ENCODE measurements at places on chromosomes 12 and 14. TPM values are rescaled to one million over a fixed set of nuclear protein-coding genes. Genes with fewer than 3 reads are reported as not detected.

DNA sequence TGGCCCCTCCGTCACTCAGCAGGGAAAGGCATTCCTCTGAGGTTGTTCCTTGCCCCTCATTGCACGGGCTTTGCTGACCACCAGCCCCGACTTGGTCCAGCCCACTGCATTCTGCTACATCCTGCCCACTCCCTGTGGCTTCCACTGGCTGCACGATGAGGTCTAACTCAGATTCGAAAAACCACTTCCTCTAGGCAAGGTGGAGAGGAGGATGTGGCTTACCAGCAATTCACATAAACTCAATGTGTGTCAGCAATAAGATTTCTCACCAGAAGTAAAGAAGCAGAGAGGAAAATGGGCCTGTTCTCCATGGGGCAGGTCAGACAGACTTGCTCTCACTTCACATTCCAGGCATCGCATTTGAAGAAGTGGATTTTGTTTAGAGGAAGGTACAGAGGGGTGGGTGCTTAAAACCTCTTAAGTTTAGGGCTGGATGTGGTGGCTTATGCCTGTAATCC, 14.7 kb downstream of the GPR68 start:
- H3K27me3 ChIP-seq: no peaks in the 10 kb centered on the region
- H3K4me1 ChIP-seq: peaks cover 76% of the 10 kb centered on the region
- peaks cover 11% of the 10 kb centered on the region for H3K36me3 ChIP-seq
- peak overlapping the region; percentile 94 for H3K4me3 ChIP-seq
- DNase-seq: peak; percentile 89
- peak overlapping the region; percentile 99 for H3K27ac ChIP-seq

DNA sequence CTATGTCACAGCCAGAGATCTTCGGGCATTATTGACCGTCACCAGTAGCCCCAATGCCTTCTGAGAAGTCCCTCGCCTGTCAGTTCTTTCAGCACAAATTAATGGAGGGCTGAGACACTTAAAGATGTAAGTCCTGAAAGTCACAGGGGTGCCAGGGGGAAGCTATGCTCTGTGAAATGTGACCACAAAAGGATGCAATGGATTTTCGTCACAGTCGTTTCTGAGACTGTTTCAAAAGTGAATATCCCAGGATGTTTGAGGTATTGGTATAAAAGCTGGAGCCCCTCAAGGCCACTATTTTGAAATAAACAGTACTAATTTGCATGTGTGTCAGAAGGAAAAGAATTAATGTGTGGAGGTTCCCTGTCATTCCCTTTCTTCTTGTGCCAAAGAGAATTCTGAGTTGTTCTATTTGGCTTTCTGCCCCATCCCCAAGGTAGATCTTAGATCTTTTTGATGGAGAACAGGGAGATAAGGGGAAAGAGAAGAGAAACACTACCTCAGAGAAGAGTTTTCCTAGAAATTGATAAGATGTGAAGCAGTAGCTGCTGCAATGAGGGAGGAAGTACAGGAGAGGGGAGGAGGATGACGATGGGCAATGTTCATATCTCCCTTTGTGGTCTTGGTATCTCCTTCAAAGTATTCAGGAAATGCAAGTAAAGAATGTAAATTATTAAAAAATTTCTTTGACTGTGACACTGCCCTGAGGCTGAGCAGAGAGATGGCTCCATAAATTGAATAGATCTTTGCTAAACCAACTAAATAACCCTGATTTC, 101.8 kb upstream of the NAP1L1 start:
- DNase-seq: no peak
- H3K36me3 ChIP-seq: no peaks in the 10 kb centered on the region
- no peak overlapping the region for H3K27ac ChIP-seq

GRCh38 chr14:20612403-20612802, 21.2 kb upstream of the RNASE12 start:
- H3K4me3 ChIP-seq: no peak overlapping the region
- no peak overlapping the region for H3K27ac ChIP-seq
- H3K36me3 ChIP-seq: no peaks in the 10 kb centered on the region
- peaks cover 2% of the 10 kb centered on the region for H3K4me1 ChIP-seq

Gene SUDS3
- 34.0 TPM for total RNA-seq

DNA sequence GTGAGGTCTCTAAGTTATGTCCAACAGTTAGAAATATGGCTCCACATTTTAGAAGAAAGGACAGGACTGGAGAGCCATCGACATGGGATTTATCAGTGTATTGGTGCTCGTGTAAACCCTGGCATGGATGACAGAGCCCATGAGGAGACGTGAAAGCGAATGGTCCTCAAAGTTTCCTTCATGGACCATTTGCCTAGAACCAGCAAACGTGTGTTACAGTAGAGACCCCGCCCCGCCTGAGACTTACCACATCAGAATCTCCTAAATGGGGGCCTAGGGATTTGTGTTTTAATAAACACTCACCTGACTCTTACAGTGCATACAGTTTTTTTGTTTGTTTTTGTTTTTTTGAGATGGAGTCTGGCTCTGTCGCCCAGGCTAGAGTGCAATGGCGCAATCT, 12.2 kb downstream of the EVL start:
- H3K27ac ChIP-seq: peak overlapping the region; percentile 93
- H3K4me1 ChIP-seq: peaks cover 87% of the 10 kb centered on the region
- H3K36me3 ChIP-seq: peaks cover 5% of the 10 kb centered on the region
- no peaks in the 10 kb centered on the region for H3K27me3 ChIP-seq

Gene TMPRSS12
- not detected for total RNA-seq

DNA sequence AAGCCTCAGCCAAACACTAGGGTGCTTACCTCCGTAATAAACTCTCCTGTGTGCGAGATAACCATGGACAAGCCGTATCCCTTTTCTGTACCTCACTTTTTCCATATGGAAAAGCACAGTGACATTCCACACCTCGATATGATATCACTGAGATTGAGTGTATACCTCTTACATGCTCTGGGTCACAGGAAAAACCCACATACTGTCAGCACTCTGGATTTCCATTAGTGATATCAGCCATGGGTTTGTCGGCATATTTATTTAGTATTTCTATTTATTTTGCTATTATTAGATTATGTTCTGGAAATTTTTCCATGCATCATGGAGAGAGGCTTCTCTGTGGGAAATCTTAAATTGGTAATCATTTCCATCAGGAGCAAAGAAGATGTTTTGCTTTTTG, 28.0 kb upstream of the DAAM1 start:
- H3K4me3 ChIP-seq: no peak overlapping the region
- H3K27ac ChIP-seq: no peak overlapping the region
- H3K4me1 ChIP-seq: no peaks in the 10 kb centered on the region

DNA sequence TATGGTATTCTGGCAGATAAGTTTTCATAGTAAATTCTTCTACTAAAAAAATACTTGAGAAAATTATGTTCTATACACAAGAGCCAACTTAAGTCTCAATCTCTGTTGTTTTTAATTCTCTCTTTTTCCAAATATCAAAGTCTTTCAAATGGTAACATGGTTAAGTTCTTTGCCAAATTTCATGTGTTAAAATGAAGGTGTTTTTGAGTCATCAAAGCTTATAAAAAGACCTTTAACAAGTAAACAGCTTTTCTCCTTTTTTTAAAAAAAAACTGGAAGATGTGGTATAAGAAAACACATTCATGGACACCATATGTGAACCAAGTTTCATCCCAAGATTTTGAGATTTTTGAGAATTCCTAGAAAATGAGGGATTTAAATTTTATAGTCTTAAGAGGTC, 111.3 kb downstream of the FOXG1 start:
- H3K36me3 ChIP-seq: no peaks in the 10 kb centered on the region
- H3K27ac ChIP-seq: no peak overlapping the region
- H3K27me3 ChIP-seq: no peaks in the 10 kb centered on the region
- H3K4me3 ChIP-seq: no peak overlapping the region

GRCh38 chr14:77026166-77026929, 2.2 kb downstream of the IRF2BPL start:
- peaks cover 47% of the 10 kb centered on the region for H3K4me1 ChIP-seq
- no peak overlapping the region for H3K27ac ChIP-seq
- H3K4me3 ChIP-seq: peak overlapping the region; percentile 49

GRCh38 chr12:122865268-122866231, 30.3 kb downstream of the HIP1R start:
- H3K36me3 ChIP-seq: no peaks in the 10 kb centered on the region
- H3K27ac ChIP-seq: peak overlapping the region; percentile 79
- peaks cover 12% of the 10 kb centered on the region for H3K4me1 ChIP-seq

Gene EGLN3
- total RNA-seq: 0.31 TPM

Gene AICDA
- total RNA-seq: 0.67 TPM

Gene CLEC12A
- total RNA-seq: 4.8 TPM

GRCh38 chr14:23573384-23574015, 5.1 kb downstream of the JPH4 start:
- no peak for DNase-seq
- peaks cover 13% of the 10 kb centered on the region for H3K4me1 ChIP-seq
- H3K4me3 ChIP-seq: no peak overlapping the region
- peaks cover 35% of the 10 kb centered on the region for H3K27me3 ChIP-seq

Gene RHOJ
- total RNA-seq: not detected

DNA sequence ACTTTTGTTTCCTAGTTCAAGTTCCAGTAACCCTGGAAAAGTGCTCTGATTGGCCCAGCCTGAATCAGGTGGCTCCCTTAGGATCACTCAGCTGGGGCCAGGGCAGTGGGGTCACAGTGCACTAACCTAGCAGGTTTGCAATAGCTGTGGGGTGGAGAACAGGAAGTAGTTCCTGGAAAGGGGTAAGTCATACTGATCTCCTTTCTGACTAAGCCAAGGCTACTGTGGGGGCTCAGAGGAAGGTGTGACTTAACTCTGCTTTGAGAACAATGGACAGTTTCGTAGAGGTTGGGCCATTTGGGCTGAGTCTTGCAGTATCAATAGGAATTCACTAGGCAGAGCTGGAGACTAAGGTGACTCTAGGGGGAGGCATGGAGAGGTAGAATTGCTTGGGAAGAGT, 89.4 kb downstream of the KIF26A start:
- H3K27ac ChIP-seq: peak overlapping the region; percentile 71
- peaks cover 2% of the 10 kb centered on the region for H3K27me3 ChIP-seq
- peaks cover 8% of the 10 kb centered on the region for H3K4me1 ChIP-seq
- peak; percentile 73 for DNase-seq
- H3K36me3 ChIP-seq: peaks cover 6% of the 10 kb centered on the region
- peak overlapping the region; percentile 80 for H3K4me3 ChIP-seq

DNA sequence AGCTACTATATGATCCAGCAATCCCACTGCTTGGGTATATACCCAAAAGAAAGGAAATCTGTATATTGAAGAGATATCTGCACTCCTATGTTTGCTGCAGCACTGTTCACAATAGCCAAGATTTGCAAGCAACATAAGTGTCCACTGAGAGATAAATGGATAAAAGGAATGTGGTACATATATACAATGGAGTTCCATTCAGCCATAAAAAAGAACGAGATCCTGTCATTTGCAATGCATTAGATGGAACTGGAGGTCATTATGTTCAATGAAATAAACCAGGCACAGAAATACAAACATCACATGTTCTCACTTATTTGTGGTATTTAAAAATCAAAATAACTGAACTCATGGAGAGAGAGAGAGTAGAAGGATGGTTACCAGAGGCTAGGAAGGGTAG, 116.6 kb downstream of the HELB start:
- peaks cover 19% of the 10 kb centered on the region for H3K27me3 ChIP-seq
- H3K4me3 ChIP-seq: no peak overlapping the region
- no peaks in the 10 kb centered on the region for H3K4me1 ChIP-seq
- H3K27ac ChIP-seq: no peak overlapping the region
- no peak for DNase-seq

Gene PZP
- not detected for total RNA-seq

Gene SMAGP
- 3.8 TPM for total RNA-seq

GRCh38 chr12:2171672-2172426, 119.1 kb downstream of the CACNA1C start:
- no peaks in the 10 kb centered on the region for H3K4me1 ChIP-seq
- H3K36me3 ChIP-seq: peaks cover 6% of the 10 kb centered on the region
- peaks cover 29% of the 10 kb centered on the region for H3K27me3 ChIP-seq
- no peak overlapping the region for H3K27ac ChIP-seq
- no peak for DNase-seq

DNA sequence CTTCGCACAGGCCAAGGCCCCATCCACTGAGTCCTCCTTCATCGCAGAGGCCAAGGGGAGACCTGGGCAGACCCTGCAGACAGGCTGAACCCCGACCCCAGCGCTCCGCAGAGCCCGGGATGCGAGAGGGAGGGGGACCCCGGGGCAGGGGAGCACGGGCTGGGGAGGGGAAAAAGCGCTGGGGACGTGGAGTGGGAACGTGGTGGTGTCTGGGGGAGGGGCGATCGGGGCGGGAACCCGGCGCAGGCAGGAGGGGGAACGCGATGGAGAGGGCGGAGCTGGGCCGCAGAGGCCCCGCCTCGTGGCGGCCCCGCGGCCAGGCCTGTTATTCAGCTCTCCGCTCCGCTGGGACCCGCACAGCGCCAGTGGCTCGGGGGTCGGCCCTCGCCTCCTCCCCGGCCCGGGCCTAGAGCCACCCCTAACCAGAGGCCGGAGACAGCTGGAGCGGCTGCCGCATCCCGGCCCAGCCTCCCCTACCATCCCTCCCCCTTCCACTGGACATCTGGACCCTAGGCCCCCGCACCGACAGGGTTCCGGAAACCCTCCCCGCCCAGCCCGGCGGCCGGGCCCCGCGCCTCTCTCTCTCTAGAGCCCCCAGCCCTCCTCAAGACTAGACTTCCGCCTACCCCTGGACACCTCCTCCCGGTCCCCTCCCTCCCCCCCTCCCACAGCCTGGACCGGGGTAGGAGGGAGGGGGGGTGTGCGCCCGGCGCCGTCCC, at the start of gene ARHGEF25:
Gene ARHGEF25 (plus strand): TSS at position 328 of the 719 bp plus-strand sequence. CDS start 460 bp downstream, outside the sequence.
- no peak within 1 kb of the TSS for H3K27ac ChIP-seq
- no peaks in the 10 kb centered on the region for H3K4me1 ChIP-seq
- H3K4me3 ChIP-seq: peak within 1 kb of the TSS; percentile 54
- no peaks in the 10 kb centered on the region for H3K27me3 ChIP-seq
- DNase-seq: no peak

Gene NRL
- total RNA-seq: 1.8 TPM

- H3K4me3 ChIP-seq: no peak overlapping the region
- no peak overlapping the region for H3K27ac ChIP-seq
- no peaks in the 10 kb centered on the region for H3K27me3 ChIP-seq
- DNase-seq: no peak
- H3K36me3 ChIP-seq: no peaks in the 10 kb centered on the region
- peaks cover 31% of the 10 kb centered on the region for H3K4me1 ChIP-seq
These were observed 295.4 kb downstream of the RPAP3 start for GRCh38 chr12:47410383-47410782.

DNA sequence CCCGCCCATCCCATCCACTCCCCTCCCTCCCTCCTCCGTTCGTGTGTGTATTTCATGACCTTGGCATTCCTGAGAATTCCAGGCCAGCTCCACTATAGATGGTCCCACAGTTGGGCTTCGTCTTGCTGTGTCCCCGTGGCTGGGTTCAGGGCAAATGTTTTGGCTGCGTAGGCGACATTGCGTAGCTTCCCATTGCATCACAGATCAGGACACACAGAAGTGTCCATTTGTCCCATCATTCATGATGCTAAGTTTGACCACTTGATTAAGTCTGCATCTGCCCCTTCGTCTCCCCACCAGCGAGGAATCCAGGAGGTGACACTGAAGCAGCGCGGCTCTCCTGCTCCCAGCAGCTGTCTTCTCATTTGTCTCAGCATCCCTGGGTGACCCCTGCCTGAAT, 38.6 kb upstream of the MMP17 start:
- H3K27me3 ChIP-seq: no peaks in the 10 kb centered on the region
- H3K27ac ChIP-seq: no peak overlapping the region
- no peak for DNase-seq
- H3K4me3 ChIP-seq: no peak overlapping the region
- no peaks in the 10 kb centered on the region for H3K4me1 ChIP-seq

Gene LTBR
- total RNA-seq: 2.3 TPM

GRCh38 chr12:32108787-32109186, 2.1 kb downstream of the BICD1 start:
- H3K27ac ChIP-seq: no peak overlapping the region
- no peak for DNase-seq
- H3K4me3 ChIP-seq: peak overlapping the region; percentile 46
- H3K27me3 ChIP-seq: no peaks in the 10 kb centered on the region

- no peaks in the 10 kb centered on the region for H3K36me3 ChIP-seq
- H3K4me1 ChIP-seq: peaks cover 17% of the 10 kb centered on the region
- H3K4me3 ChIP-seq: no peak overlapping the region
- DNase-seq: no peak
- no peak overlapping the region for H3K27ac ChIP-seq
These were observed 69.5 kb upstream of the SLC24A4 start for GRCh38 chr14:92253381-92253894.

Gene TROAP
- total RNA-seq: 37.4 TPM

Measured in natural killer cell treated with Interleukin-12 subunit alpha and Interleukin-12 subunit beta and Interleukin-15 and Interleukin-18, amount 100 ng/mL, for 72 hours (primary cell).